ENCODE measurements at places on chromosomes 12 and 14.

DNA sequence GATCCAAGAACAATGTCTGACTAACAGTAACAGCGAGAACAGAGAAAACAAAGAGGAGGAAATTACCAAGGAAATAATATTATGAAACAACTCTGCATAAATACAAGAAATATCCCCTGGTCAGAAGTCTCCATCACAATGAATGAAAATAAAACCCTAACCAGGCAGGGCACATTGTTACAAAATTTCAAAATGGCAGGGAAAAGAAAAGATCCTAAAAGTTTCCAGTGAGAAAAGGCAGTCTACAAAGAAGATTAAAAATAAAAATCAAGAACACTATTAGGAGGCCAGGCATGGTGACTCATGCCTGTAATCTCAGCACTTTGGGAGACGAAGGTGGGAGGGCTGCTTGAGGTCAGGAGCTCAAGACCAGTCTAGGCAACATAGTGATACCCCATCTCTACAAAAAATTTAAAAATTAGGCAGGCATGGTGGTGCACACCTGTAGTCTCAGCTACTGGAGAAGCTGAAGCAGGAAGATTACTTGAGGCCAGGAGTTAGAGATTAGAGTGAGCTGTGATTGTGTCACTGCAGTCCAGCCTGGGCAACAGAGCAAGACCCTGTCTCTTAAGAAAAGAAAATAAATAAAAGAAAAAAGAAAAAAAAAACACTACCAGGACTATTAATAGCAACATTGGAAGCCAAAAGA lies 47.8 kb downstream of the FERMT2 start:
- no peak for DNase-seq

GRCh38 chr14:77041881-77042545 lies 13.5 kb upstream of the IRF2BPL start:
- DNase-seq: no peak

- no peak for DNase-seq
Measured at GRCh38 chr12:22016982-22017381, 29.0 kb upstream of the CMAS start.

GRCh38 chr12:93002293-93003054 lies 73.4 kb upstream of the EEA1 start:
- no peak for DNase-seq

All from esophagus squamous epithelium (tissue), 5 donors.